K562 (cell line): ENCODE measurements at places on chromosomes 3 and 15. TPM values are rescaled to one million over a fixed set of nuclear protein-coding genes. Genes with fewer than 3 reads are reported as not detected.

- DNase-seq: no peak
Observed at GRCh38 chr15:88247914-88248313, 8.6 kb downstream of the NTRK3 start.

DNA sequence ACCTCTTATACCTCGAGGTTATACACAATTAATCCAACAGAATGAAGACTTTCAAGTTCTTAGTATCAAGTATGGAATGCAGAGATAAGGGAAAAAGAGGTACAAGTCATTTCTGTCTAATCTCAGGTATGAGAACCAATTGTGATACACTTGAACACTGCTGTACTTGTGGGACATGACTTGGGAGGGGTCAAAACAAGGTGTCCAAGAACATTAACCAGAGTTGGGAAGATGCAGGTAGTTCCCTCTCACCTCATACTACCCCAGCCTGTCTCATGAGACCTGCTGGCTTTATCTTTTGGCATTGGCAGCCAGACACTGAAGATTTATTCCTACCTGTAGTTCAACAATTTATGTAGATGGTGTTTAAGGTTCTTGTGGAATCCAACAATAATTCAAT is 209.7 kb downstream of the NR1D2 start:
- DNase-seq: no peak

DNA sequence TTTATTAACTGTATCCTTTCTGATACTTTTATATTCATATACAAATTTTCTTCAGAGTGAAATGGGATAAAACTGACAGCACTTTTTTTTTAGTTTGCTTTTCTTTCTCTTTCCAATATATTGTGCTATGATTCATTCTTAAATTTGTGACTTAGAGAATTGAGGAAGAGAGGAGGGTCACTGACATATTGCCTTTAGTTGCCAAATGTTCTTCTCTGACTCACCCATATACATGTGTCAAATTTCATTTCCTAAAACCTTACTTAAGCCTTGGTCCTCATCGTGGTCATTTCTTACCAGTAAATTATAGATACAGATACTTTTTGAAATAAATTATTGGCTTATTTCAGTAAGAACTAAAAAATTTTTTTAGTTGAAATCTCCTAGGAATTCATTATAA is 53.9 kb downstream of the CLASP2 start:
- no peak for DNase-seq

DNA sequence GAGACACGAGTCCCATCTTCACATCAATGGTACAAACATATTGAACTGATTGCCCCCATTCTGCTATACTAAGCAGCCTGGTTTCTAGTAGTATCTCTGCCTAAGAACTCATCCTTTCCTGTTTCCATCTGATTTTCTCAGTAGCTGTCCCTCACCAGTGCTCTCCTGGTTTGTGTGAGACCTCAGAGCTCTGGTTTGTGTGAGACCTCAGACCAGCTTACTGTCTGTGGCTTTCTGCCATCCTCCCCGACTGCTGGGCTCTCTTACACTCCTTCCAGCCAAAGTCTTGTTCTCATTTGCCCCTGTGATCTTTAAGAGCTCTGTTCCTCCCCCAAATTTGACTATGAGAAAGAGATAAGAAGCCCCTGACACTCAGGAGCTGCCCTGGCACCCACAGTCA is 41.1 kb upstream of the NEDD4 start:
- DNase-seq: no peak

GRCh38 chr3:146164971-146165769 is 4.2 kb upstream of the PLOD2 start:
- no peak for DNase-seq

The SNRPA1 gene
- total RNA-seq: 152 and 166 TPM in 2 replicates

DNA sequence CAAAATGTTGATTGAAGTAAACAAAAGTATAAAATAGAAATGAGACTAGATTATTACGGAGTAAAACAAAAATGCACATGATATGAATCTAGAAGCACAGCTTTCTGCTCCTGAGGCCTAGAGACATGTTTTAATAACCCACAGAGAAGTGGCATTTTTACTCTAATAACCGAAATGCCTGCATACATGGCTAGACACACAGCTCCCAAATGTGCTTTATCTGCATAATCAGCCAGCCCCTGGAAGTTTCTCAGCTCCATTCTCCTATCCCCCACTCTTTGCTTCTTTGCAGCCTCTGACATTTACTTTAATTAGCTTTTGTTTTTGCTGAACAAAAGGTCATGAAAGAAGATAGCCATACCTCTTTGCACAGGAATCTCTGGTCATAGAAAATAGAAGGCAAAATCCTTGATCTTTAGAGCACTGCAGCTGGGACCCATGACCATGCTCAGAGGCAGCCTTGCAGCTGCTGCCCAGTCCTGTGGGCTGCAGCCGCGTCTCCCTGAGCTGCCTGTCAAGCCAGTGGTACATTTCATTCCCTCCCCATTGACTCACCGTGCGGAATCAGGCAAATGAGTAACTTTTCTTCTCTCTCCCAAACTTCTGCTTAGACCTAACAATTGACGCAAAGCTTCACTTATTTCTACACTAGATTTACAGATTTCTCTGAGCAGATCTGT is at the start of gene VEPH1:
TSS of gene VEPH1 (minus strand) at position 501 of the 680 bp plus-strand sequence. CDS start 8,067 bp downstream, outside the sequence.
- DNase-seq: peak; percentile 11

GRCh38 chr3:132661101-132661500 is 972 bp downstream of the UBA5 start:
- DNase-seq: no peak

GRCh38 chr3:57497904-57498303 is 46.2 kb downstream of the DNAH12 start:
- DNase-seq: no peak

The MNS1 gene
- total RNA-seq: 2.5 and 2.7 TPM in 2 replicates

The SCG5 gene
- total RNA-seq: 0.31 and 0.33 TPM in 2 replicates

DNA sequence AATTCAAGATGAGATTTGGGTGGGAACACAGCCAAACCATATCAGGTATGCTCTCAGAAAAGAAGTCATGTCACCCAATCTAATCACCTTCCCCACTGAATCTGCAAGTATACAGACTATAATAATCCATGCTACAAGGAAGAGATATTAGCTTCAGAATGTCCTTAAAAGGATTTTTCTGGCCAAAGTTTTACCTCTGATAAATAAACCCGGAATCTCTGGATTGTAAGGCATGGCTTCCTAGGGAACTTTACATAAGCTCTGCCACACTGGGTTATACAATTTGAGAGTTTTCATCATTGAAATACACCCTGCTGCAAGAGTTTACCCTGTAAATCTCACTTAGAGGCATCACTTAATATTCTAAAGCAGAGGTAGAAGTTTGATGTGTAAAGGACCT is 330.5 kb upstream of the KCNMB2 start:
- no peak for DNase-seq

The CPB1 gene
- 3.7 and 4.0 TPM in 2 replicates for total RNA-seq

- DNase-seq: no peak
Observed at GRCh38 chr3:126441256-126441880, 34.3 kb downstream of the ZXDC start.
